ENCODE measurements at places on chromosomes 7 and 10.

DNA sequence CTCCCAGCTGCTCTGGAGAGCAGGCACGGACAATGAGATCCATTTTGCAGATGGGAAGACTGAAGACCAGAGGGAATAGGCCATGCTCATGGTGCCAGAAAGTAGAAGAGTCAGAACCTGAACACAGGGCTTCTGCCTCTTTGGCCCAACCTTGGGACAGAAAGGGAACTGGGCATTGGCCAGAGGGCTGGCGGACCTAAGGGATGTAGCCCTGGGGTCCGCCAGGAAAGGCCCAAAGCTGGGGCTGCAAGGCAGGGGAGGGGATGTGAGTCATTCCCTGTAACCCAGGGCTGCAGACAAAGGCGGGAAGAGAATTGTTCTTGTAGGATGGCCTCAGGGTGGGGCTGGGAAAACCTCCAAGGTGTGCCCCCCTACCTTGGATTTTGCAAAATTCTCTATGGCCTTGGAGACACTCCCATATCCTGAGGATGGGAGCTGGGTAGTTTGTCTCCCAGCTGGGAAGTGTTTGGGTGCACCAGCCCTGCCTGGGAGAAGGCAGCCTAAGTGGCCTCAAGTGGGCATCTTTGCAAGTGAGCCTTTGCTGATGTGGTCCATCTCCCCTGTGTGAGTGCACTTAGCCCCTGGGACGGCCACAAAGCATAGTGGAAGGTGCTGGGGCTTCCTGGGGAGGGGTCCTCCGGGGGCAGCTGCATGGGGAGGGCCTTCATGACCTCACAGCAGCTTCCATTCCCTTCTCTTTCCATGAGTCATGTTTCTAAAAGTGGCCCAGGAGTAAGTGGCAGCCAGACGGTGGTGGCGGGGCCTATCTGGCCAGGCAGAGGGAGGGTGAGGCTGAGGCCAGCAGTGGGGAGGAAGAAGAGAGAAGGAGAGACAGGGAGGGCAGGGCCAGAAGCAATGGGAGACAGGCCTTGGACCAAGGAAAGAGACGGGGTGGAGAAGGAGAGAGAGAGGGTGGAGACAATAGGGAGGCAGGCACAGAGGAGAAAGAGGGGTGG, 9.2 kb downstream of the AQP1 start:
- peak; percentile 51 for DNase-seq

- DNase-seq = no peak
Observed at GRCh38 chr7:123797673-123798531, 47.1 kb upstream of the HYAL4 start.

- DNase-seq = no peak
Observed at GRCh38 chr7:134364619-134365037, 47.9 kb upstream of the SLC35B4 start.

GRCh38 chr10:85767891-85768290, 598.7 kb downstream of the GRID1 start:
- DNase-seq = no peak

GRCh38 chr10:64798297-64798696, 1277.1 kb downstream of the REEP3 start:
- DNase-seq = no peak

GRCh38 chr7:45223728-45224630, 66.4 kb downstream of the RAMP3 start:
- no peak for DNase-seq

DNA sequence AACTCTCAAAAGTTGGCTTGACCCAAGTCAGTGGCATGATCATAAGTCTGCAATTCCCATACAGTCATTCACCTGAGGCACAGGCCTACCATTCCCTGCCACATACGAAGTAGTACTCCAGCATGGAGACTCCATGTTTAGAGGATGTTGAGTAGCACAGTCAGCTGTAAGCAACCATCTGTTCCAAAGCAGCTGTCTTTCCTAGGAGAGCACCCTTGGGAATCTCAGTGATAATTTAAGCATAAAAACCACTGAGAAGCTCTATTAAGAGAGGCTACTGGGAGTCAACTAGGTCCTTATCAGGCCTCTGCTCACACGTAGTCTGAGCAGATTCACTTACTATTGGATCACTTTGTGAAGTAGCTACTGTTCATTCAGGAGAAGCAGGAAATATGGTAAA, 61.6 kb upstream of the UNC5B start:
- DNase-seq = no peak

DNA sequence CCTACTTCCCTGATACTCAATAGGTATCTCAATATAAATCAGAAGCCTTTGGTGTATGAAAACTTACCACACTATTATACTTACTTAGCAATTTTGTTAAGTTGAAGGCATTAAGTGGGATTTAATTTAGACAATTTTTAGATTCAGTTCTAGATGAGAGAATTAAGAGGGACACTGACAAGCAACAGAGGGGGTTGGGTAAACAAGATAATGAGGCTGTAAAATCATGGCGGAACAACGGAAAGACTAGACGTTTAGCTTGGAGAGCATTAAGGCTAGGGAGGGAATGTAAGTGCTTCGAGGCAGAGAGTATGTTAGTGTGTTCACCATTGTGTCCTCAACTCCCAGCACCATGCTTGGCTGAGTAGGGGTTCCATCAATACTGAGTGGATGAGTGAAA, 71.3 kb downstream of the DENND11 start:
- no peak for DNase-seq

DNA sequence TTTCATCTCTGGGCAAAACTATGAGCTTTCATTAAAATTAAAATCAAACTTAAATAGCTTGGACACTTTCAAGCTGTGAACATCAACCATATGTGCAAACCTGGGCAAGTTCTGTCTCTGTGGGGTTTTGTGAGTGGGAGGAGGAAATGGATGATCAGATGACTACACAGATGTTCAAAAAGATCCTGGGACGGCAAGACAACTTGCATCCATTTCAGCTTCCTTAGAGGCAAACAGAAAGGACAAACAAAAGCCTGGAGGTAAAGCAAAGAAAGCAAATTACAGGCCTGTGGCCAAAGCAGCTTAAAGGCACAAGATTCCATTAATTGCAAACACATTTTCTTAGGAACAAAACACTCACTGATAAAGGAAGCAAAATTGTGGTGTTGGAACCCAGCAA, 222.2 kb downstream of the NEBL start:
- DNase-seq = no peak

DNA sequence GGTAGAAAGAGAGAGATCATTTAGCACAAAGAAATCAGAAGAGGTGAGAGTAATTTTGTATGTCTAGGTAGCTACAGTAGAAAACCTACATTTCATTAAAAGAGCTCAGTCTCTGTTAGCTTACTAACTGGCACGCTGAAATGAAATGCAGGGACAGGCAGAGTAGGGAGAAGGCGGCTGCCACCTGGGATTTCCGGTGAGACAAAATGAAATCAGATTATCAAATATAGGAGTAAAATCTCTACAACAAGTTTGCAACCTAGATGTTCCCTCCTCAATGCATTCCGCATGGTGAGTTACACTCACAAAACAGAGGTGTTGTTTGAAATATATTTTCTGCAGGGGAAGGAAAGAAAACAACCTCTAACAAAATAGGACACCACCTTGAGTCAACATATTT, 55.9 kb downstream of the VOPP1 start:
- DNase-seq = no peak

DNA sequence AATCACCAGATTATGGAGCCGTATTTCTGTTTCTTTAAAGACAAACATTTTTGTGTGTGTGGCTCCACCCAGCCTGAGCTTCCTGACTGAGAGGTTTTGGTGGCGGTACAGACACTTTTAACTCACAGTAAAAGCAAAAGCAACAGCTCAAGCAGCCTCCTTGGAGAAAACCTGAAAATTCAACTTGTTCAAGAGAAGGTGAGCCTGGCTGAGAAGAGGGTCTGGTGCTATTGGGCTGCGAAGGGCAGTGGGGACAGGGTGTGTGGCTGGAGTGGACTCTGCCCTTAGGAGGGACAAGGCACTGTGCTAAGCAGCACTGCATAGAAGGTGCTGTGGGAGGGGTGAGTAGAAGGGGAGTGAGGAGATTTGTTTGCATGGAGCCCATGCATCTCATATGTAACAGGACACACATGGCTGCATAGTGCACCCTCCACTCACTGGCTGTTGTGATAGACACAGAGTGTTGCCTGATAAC, at the start of gene GIMAP7:
Gene GIMAP7, plus strand, starts transcription at position 125 of the 475 bp plus-strand sequence. CDS start 5,103 bp downstream, outside the sequence.
- DNase-seq = no peak

GRCh38 chr10:9800571-9800970, 1217.1 kb upstream of the CELF2 start:
- DNase-seq = no peak

GRCh38 chr10:71590781-71591350, 128.7 kb downstream of the C10orf105 start:
- no peak for DNase-seq

- DNase-seq = no peak
Observed at GRCh38 chr10:104307576-104308438, 30.5 kb downstream of the ITPRIP start.

- DNase-seq = no peak
Observed at GRCh38 chr10:98509745-98510144, 63.0 kb upstream of the HPS1 start.

- DNase-seq = no peak
Observed at GRCh38 chr7:104431930-104432329, 103.5 kb downstream of the LHFPL3 start.

DNA sequence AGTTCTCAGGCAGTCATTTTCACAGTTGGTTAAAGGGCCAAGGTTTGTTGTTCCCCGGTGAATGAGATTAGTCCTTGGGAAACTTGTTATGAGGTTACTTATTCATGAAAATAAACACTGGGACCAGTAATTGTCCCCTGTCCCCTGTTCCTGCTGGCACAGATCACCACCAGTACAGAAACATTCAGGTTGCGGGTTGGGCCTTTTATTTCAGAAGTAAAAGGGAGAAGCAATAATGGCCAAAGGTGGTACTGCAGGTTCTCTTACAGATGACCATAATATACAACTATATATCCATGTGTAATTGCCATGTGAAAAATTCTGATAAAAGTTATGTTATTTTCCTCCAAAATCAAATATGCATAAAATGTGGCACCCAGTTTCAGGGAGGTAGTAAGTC, 442.0 kb downstream of the SORCS1 start:
- no peak for DNase-seq

DNA sequence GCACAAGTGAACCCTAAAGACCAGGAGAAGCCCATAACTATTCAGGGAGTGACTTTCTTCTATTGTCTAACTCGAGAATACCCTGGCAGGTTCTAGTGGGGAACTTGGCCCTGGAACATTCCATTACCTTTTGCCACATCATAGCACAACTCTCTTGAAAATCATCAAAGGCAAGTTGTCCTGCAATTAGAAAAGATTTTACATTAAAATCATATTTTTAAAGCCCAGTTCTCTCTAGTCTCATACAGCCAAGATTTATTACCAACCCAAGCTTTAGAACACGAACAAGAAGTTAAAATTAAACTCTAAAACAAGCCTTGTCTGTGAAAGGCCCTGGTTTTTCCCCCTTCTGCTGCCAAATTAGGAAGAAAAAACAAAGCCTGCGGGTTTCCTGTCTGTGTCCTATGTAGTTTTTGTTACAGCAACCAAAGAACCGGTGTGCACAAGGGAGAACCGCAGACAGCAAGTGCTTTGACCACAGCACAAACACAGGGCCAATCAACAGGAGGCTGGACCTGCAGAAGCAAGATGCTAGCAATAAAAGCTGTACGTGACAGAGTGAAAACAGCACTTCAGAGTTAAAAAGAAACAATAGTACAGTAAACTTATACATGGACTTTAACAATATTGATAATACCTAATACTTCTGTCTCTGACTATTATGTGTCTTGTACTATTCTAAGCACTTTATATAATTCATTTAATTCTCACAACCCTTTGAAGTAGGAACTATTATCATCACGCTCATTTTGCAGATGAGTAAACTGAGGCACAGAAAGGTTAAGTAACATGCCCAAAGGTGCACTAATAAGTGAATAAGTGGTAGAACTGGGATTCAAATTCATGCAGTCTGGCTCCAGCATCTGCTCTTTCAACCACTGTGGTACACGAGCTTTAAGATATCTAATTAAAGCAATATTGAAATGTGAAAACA, 65.8 kb downstream of the STK17A start:
- DNase-seq = no peak

GRCh38 chr10:17134737-17135260, 5.2 kb upstream of the CUBN start:
- no peak for DNase-seq

DNA sequence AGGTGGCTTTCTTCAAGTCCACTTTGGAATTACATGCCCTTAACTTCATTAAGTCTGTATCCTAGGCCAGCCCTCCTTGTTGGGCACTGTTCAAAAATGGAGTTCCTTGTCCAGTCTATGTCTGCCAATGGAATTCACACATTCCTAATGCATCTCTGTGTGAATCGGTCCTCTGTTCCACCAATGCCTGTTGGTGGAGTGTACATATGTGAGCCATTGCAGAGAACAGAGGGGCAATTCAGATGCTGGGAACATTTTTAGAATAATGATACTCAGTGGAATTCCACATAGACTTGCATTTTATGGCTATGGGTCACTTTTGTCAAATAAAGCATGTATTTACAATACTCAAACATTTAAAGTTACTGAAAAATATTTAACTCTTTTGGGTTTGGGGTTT, 108.3 kb downstream of the COL28A1 start:
- no peak for DNase-seq

DNA sequence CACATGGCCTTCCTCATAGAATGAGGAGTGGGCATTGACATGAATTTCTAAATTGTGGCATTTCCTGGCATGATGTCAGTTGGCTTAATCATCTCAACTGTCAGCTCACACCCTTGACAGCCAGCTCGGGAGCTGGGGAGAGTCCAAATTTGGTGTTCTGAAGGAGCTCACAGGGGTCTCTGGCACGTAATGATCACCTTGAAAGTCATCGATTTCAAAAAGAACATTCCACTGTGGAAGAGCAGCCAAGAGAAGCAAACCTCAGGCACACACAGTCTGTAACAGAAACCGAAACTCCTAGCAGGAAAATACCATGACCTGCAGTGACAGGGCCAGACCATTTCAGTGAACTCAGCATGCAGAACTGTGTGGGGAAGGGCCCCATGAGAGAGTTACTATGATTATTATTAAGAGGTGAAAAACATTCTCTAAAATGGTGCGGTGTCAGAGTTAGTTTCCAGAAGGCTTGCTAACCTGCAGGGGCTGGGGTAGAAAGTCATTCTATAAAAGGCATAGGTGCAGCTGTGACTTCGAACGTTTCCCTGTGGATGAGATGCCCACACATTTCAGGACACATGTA, 26.4 kb upstream of the KLF6 start:
- no peak for DNase-seq

- no peak for DNase-seq
Observed at GRCh38 chr7:1941464-1942242, 271.6 kb downstream of the ELFN1 start.

- no peak for DNase-seq
Observed at GRCh38 chr10:64209561-64209960, 688.4 kb downstream of the REEP3 start.

DNA sequence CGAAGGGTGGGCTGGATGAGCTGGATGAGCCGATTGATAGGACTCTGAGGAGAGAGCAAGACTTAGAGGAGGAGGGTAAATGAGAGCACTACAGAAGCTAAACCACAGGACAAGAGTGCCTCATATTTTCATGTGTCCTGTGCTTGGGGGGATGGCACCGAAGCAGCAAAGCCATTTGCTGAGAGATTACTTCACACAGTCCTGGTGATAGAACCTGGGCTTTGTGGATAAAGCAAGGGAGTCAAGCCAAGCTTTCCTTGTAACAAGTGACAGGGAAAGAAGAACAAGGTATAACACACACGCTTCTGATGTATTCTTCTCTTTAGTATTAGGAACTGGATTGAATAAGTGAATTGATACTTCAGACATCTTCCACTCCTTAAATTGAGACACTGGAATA, 253.7 kb downstream of the ANKRD7 start:
- no peak for DNase-seq

GRCh38 chr10:89258881-89259280, 7.3 kb upstream of the LIPA start:
- no peak for DNase-seq
